Kidney (tissue), 22 donors: ENCODE measurements at places on chromosomes 2 and 18. TPM values are rescaled to one million over a fixed set of nuclear protein-coding genes. Genes with fewer than 3 reads are reported as not detected.

The ASIC4 gene
- total RNA-seq: not detected

The CFAP210 gene
- 0.60 TPM for total RNA-seq

The ABCG8 gene
- total RNA-seq: 0.13 TPM

The ZNF512 gene
- 40.6 TPM for total RNA-seq

The DUSP2 gene
- 11.8 TPM for total RNA-seq

The CXCR4 gene
- total RNA-seq: 51.9 TPM

DNA sequence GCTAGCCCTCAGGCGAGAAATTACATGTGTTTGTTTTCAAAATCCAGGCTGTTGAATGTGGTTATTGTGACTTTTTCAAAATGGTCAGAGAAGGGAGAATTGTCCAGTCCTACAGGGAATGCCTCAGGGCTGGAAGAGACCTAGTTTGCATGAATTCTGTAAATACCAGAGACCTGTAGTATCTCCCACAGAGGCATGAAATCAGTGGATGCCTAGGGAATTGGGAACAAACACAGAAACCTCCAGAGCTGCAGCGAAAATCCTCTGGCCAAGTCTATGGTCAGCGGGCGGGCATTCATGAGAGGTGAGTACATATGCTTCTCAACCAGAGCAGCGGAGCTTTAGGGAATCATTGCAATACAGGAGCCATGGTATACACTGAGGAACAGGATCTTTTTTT, 1596.5 kb upstream of the NXPH2 start:
- no peak overlapping the region for H3K27ac ChIP-seq
- H3K4me3 ChIP-seq: no peak overlapping the region
- no peak for DNase-seq
- H3K4me1 ChIP-seq: no peaks in the 10 kb centered on the region
- H3K27me3 ChIP-seq: no peaks in the 10 kb centered on the region

DNA sequence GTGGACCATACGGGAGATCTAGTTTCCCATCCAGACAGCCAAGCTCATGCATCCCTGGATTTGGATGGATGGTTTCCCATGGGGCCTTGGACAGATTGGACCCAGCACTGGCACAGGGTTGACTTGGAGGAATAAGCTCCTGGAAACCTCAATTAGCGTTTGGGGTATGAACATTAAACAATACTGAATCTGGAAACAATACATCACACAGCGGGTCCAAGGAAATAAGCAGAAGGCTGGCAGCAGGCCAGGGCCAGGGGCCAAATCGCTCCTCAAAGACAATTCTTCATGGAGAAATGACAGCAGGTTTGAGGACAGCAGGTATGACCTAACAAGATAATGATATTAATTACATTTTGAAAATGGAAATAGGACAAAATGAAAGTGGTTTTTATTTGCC, 540.6 kb downstream of the RIT2 start:
- no peak overlapping the region for H3K4me3 ChIP-seq
- H3K27me3 ChIP-seq: no peaks in the 10 kb centered on the region
- H3K36me3 ChIP-seq: no peaks in the 10 kb centered on the region
- no peak for DNase-seq
- H3K4me1 ChIP-seq: no peaks in the 10 kb centered on the region

DNA sequence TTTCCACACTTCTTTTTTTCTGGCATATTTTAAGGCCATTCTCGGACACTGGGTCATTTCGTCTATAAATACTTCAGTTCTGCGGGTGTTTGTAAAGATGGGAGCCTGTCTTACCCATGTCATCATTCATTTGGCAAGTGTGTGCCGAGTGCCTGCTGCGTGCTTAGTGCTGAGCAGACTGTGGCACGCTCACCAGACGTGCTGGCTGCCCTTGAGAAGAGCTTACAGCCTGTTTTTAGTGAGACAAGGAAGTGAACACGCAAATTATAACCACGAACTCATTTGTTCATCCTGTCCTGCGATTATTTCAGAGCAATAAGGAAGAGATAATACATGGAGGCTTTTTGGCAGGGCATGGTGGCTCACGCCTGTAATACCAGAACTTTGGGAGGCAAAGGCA, 10.4 kb upstream of the STON1 start:
- H3K27me3 ChIP-seq: no peaks in the 10 kb centered on the region
- no peak for DNase-seq
- no peak overlapping the region for H3K4me3 ChIP-seq
- no peaks in the 10 kb centered on the region for H3K4me1 ChIP-seq
- peaks cover 12% of the 10 kb centered on the region for H3K36me3 ChIP-seq

GRCh38 chr2:149814049-149814448, 226.5 kb upstream of the MMADHC start:
- H3K27ac ChIP-seq: no peak overlapping the region
- no peak for DNase-seq
- H3K36me3 ChIP-seq: no peaks in the 10 kb centered on the region

GRCh38 chr2:119760956-119761275, 1.2 kb downstream of the PTPN4 start:
- DNase-seq: no peak
- H3K36me3 ChIP-seq: no peaks in the 10 kb centered on the region
- peak overlapping the region; percentile 32 for H3K27ac ChIP-seq

GRCh38 chr18:26040051-26040656, 50.3 kb downstream of the SS18 start:
- no peaks in the 10 kb centered on the region for H3K27me3 ChIP-seq
- H3K4me1 ChIP-seq: no peaks in the 10 kb centered on the region
- no peak overlapping the region for H3K27ac ChIP-seq

GRCh38 chr2:238717084-238717483, 130.8 kb upstream of the TWIST2 start:
- no peak overlapping the region for H3K27ac ChIP-seq
- no peaks in the 10 kb centered on the region for H3K4me1 ChIP-seq
- H3K4me3 ChIP-seq: no peak overlapping the region
- H3K36me3 ChIP-seq: no peaks in the 10 kb centered on the region
- H3K27me3 ChIP-seq: no peaks in the 10 kb centered on the region
- DNase-seq: no peak

GRCh38 chr2:216216951-216217903, 108.1 kb downstream of the XRCC5 start:
- peak overlapping the region; percentile 2 for H3K27ac ChIP-seq
- no peak for DNase-seq
- H3K27me3 ChIP-seq: no peaks in the 10 kb centered on the region
- H3K4me3 ChIP-seq: no peak overlapping the region
- no peaks in the 10 kb centered on the region for H3K4me1 ChIP-seq

DNA sequence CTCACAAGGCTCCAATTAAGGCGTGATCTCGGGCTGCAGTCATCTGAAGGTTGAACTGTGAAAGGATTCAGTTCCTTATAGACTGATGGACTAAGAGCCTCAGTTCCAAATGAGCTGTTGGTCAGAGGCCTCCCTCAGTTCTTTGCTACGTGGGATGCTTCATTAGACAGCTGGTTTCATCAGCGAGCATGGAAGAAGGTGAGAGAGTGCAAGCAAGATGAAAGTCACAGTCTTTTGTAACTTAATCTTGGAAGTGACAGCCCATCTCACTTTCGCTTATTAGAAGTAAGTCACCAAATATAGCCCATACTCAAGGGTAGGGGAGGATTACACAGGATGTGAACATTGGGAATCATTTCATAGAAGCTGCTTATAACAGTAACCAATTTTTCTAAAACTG, 26.8 kb downstream of the PPP1CB start:
- H3K36me3 ChIP-seq: peaks cover 36% of the 10 kb centered on the region
- DNase-seq: no peak
- H3K4me3 ChIP-seq: no peak overlapping the region
- no peak overlapping the region for H3K27ac ChIP-seq
- H3K4me1 ChIP-seq: no peaks in the 10 kb centered on the region

DNA sequence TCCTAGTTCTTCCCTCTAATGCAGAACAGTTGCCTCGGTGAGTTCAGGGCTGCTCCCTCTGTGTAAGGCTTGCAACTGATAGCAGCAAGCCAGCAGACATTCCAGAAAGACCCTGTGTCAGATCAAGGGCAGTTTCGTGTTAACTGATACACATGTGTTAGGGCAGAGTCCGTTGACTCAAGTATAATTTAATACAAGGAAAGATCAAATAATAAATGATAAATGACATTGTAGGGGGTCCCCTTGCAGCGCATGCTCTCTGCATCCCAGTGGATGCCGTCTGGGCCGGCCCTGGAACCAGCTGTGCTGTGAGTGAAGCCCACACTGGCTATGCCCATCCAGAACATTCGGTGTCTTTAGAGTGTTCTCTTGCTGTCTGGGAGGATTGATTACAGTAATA, 180.3 kb downstream of the AGAP1 start:
- H3K36me3 ChIP-seq: no peaks in the 10 kb centered on the region
- no peak for DNase-seq
- H3K27ac ChIP-seq: no peak overlapping the region
- no peak overlapping the region for H3K4me3 ChIP-seq
- H3K27me3 ChIP-seq: no peaks in the 10 kb centered on the region

DNA sequence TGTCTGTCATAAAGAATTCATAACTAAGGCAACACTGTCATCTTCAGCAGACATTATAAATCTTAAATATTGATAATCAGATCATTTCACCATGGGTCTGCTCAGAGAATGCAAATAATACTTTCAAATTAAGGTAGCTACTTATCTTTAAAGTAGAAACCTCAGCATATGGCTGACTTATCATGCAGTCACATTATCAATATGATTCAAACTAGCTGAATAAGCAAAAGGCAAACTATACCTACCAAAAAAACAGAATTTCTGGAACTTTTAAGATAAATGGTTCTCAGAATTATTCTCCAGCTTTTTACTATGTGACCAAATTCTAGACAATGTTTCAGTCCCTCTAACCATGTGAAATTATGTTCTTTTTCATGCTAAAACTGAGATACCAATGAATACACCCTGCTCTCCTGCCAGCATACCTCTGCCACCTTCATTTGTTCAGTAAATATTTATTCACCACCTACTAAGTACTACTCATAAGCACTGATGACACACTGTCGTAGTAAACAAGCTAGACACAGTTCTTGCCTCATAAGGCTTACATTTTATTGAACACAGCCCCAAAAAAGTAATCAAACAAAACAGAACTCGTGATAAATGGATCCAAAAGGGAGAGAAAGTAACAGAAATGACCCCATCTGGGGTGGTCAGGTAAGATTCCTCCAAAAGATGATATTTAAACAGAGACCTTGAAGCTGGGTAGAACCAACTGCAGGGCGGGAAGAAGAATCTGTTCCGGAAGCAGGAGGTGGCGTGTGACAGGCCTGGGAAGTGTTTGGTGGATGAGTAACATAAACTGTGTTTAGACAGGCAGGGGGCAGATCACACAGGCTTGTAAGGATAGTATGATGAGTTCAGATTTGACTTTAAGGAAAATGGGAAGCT, 17.7 kb downstream of the SPIRE1 start:
- no peak overlapping the region for H3K27ac ChIP-seq
- H3K4me3 ChIP-seq: no peak overlapping the region
- H3K27me3 ChIP-seq: no peaks in the 10 kb centered on the region
- H3K4me1 ChIP-seq: no peaks in the 10 kb centered on the region

GRCh38 chr2:176149481-176149938, 1.8 kb upstream of the HOXD4 start:
- H3K27me3 ChIP-seq: no peaks in the 10 kb centered on the region
- peak; percentile 64 for DNase-seq
- peak overlapping the region; percentile 89 for H3K27ac ChIP-seq
- H3K36me3 ChIP-seq: peaks cover 6% of the 10 kb centered on the region

DNA sequence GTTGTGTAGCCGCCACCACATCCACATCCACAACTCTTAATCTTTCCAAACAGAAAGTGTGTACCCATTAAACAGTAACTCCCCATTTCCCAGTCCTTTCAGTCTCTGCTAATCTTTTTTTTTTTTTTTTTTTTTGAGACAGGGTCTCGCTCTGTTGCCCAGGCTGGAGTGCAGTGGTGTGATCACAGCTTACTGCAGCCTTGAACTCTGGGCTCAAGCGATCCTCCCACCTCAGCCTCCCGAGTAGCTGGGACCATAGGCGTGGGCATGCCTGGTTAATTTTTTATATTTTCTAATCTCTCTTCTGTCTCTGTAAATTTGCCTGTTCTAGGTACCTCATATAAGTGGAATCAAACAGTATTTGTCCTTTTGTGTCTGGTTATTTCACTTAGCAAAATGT, 3.6 kb downstream of the EIF2AK2 start:
- H3K36me3 ChIP-seq: peaks cover 4% of the 10 kb centered on the region
- DNase-seq: no peak
- H3K27me3 ChIP-seq: no peaks in the 10 kb centered on the region
- H3K4me3 ChIP-seq: no peak overlapping the region

- H3K36me3 ChIP-seq: no peaks in the 10 kb centered on the region
- DNase-seq: peak; percentile 48
- peak overlapping the region; percentile 70 for H3K4me3 ChIP-seq
- H3K27ac ChIP-seq: peak overlapping the region; percentile 26
Observed at GRCh38 chr2:60882971-60883753, 1.8 kb downstream of the REL start.

GRCh38 chr18:77529492-77530176, 280.0 kb downstream of the GALR1 start:
- no peak overlapping the region for H3K4me3 ChIP-seq
- no peak overlapping the region for H3K27ac ChIP-seq
- no peaks in the 10 kb centered on the region for H3K27me3 ChIP-seq
- no peak for DNase-seq
- no peaks in the 10 kb centered on the region for H3K36me3 ChIP-seq
- no peaks in the 10 kb centered on the region for H3K4me1 ChIP-seq

GRCh38 chr18:53541924-53542323, 682.5 kb downstream of the MBD2 start:
- H3K4me1 ChIP-seq: no peaks in the 10 kb centered on the region
- no peak overlapping the region for H3K27ac ChIP-seq
- no peaks in the 10 kb centered on the region for H3K36me3 ChIP-seq
- DNase-seq: no peak
- no peak overlapping the region for H3K4me3 ChIP-seq
